Activated CD4-positive, alpha-beta T cell treated with anti-CD3 and anti-CD28 coated beads, Interleukin-2, amount 50 U/mL, for 24 hours (primary cell): ENCODE measurements at places on chromosomes 2 and 18.
A peak's percentile ranks its signal among the peaks of the same experiment; 100 is the strongest.

GRCh38 chr2:215843579-215843978 is 169.8 kb downstream of the MREG start:
- no peak for DNase-seq

GRCh38 chr18:3186678-3187658 is 32.8 kb downstream of the MYOM1 start:
- no peak for DNase-seq

- peak; percentile 66 for DNase-seq
These were observed 1.1 kb downstream of the HK2 start for GRCh38 chr2:74834792-74835755.

DNA sequence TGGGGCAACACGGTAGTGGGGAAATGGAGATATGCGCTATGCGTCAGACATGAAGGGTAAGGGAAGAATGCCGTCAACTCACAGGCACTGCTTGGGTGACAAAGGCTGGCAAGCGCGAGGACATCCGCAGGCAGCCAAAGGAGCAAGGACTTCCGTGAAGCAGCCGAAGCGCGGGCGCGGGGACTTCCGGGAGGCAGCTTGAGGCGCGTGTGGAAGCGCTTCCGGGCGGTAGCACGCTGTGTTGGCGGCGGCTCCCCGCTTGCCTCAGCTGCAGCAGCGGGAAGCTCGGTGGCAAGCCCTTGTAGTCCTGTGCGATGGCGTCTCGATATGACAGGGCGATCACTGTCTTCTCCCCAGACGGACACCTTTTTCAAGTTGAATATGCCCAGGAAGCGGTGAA is at the start of gene PSMA8:
PSMA8 (plus strand) TSS at position 218 of the 400 bp plus-strand sequence; CDS start at position 315, 97 bp downstream.
- DNase-seq, result no peak

DNA sequence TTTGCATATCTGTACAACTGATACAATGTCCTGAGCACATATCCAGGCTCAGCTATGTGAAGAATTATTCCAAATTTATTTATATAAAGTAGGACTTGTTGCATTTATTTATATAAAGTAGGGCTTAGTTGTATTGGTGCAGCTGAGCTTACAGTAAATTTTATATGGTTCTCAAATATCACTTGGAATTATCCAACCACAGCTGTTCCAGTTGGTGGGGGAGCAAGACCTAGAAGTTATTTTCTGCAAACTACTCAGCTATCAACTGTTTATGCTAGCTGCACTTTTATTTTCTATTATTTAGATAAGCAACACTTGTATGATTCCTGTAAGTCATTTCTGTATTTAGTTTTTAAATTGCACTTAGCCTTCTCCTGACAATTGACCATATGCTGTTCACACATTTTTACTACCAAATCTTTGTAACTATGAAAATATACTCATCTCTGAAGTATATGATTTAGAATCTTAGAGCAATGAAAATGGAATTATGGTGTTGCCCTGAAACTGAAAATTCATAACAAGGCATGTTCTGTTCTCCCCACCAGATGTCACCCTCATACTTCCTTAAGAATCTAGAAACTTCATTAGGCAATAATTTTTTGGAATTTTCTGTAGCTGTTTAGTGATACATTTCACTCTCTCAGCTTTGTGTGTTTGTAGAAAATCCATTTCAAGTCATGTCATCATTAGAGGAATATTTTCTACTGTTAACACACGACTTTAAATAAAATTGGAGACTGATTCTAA is 157.0 kb upstream of the CBLN2 start:
- no peak for DNase-seq

GRCh38 chr2:149020432-149020851 is 18.1 kb upstream of the LYPD6B start:
- DNase-seq, result no peak

- no peak for DNase-seq
These were observed 4.6 kb downstream of the PTGR3 start for GRCh38 chr18:75204269-75204731.

DNA sequence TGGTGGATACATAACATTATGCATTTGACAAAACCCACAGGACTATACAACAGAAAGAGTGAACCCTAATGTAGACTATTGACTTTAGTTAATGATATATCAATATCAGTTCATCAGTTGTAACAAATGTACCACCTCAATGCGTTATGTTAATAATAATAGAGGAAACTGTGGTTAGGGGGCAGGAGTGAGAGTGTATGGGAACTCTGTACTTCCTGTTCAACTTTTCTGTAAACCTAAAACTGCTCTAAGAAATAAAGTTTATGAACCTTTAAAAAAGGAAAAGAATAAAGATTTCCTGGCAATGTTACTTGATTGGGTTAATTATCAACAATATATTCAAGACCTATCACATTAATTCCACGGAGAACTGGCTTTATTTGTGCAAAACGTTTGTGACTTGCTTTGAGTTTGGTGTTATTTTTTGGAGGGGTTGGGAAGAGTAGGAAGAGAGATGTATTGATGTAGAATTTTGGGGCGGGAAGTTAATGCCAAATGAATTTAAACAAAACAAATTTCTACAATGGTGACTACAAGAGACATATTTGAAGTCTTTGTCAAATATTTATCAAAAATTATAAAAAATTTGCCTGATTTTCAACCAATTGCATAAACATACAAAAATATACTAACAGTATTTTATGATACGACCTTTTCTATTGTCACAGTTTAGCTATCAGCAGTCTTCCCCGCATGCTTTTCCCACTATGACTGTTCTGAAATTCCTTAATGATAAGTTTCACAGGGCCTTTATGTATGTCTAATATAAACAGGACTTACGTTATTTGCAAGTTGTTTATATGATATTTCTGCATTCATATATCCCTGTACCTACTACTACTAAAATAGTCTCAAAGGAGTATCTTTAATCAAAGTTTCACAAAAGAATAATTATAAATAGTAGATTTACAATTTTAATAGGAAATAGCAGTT is 2.1 kb upstream of the RTN4 start:
- DNase-seq, result no peak

DNA sequence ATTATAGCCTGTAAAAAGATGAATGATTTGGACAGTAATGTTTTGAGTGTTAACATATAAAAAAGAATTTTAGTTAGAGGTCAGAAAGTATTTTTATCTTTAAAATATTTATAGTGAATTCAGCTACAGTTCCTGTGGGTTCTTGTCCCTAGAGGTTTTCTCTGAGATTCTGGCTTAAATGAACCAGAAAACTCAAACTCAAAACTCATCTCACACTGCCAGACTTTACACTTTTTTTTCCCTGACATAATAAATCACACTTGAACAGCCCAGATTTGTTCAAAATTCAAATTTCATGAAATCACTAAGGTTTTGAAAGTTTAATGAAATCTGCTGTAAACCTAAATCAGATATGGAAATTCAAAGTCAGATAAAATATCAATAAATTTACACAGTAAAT is 92.3 kb downstream of the KCNH7 start:
- no peak for DNase-seq

GRCh38 chr2:42098571-42099437 is 51.0 kb downstream of the PKDCC start:
- no peak for DNase-seq

DNA sequence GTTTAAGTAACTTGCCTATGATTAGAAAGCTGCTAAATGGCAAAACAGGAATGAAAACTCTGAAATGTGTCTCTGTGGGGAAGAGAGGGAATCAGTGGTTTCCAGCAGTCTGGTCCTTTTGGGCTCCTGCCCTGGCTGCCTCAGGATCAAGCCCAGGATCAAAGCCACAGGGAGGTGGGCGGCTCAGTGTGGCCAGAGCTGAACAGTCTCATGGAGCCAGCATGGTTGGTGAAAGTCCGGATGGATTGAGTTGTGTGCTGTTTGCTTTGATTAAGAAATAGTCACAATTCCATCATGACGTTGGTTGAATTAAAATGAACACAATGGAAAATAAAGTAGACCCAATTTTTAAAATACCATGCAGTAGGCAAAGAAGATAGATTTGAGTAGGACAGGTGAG is 344.2 kb downstream of the LPIN1 start:
- DNase-seq, result no peak

DNA sequence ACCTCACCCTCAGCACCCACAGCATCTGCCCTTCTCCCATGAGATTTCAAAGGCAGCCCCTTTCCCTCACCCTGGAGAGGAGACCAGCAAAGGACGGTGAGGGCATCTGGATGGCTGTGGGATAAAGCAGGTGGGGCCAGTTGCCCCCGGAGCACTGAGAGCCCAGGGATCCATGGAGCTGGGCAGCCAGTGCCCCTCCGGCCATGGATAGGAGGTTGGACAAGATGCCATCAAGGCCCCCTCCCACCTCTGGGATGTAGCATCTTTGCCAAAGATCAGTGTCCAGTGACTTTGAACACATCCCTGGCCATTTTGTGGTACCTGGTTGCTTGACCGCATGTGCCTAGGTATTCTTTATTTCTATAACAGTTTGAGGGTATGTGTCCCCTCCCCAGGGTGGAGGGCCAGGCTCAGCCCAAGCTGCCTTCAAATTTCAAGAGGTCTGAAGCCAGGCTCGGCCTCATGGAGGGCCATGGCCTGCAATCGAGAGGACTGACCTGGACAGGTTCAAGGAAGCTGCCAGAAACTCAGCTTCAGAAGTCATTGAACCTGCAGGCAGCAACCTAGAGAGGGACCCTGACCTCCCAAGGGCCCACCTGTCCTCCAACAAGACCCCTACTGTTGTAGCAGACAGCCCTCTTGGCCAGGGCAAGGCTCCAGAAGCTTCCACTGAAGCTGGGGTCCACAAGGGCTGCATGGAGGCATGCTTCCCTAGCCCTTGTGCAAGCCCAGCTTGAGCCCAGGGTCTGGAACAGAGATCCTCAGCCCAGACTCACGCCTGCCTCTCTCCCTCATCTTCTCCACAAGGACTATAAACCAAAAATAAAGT is 55.5 kb upstream of the BIN1 start:
- no peak for DNase-seq

GRCh38 chr2:184727813-184728212 is 129.5 kb downstream of the ZNF804A start:
- DNase-seq, result no peak

GRCh38 chr2:95348609-95349567 is 51.7 kb downstream of the KCNIP3 start:
- DNase-seq, result no peak

- no peak for DNase-seq
These were observed 1.7 kb downstream of the SLC8A1 start for GRCh38 chr2:40450066-40450795.

GRCh38 chr2:190267302-190267701 is 52.3 kb downstream of the HIBCH start:
- DNase-seq, result no peak

GRCh38 chr2:13508671-13509070 is 791.9 kb downstream of the TRIB2 start:
- no peak for DNase-seq

- DNase-seq, result no peak
These were observed 49.5 kb downstream of the FIGN start for GRCh38 chr2:163686289-163686688.

- DNase-seq, result no peak
These were observed 25.0 kb downstream of the SPP2 start for GRCh38 chr2:234075518-234075915.

DNA sequence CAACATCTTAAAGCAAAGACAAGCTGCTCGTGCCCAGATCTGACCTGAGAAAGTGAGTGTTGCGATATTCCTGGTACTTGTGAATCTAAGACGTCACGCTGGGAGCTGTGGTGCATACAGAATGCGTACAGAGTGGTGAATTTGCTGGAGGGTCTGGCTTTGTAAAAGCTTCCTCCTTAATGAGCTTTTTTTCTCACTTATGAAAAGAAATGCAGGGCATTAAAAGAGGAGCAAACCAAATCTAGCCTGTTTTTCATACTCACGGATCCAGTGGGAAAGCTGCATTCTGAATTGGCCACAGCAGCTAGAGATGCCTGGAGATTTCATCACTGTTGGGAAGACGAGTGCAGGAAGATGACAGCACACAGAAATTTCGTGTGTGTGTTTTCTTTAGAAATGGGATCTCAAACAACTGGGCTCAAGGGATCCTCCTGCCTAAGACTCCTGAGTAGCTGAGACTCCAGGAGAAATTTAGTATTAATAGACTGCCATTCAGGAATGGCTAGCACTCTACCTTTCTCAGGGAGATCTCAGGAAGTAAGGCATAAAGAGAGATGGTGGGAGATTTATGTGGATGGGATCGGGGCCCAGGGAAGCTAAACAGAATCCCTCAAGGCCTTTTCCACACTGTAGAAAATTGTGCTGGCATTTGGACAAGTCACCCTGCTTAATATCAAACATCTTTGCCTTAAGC is 181.3 kb downstream of the ALPK2 start:
- DNase-seq, result no peak
